Stimulated activated CD4-positive, alpha-beta T cell treated with anti-CD3 and anti-CD28 coated beads, Interleukin-2, amount 100 ng/mL, for 4 hours (primary cell): ENCODE measurements at places on chromosomes 16 and 17.

GRCh38 chr16:72404299-72404698 is 232.3 kb upstream of the PMFBP1 start:
- no peak for DNase-seq

DNA sequence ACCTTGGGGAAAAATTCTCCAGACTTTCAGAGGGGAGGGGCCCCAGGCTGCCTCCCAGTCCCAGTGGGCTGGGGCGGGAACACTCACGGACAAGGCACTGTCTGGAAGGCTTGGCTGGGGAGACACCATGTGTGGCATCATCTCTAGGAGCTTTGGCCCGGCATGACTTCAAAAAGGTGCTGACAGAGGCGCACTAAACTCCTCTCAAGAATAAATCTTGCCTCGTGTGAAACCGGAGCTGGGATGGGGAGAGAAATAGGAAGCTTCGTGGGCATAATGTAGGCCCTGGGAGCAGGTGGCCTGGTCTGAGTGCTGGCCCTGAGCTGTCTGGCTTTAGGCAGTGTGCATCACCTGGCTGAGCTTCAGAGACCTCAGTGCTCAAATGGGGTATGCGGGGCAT is 5.7 kb downstream of the WSCD1 start:
- DNase-seq = no peak

GRCh38 chr16:4241928-4242283 is at the start of gene SRL:
TSS of gene SRL (minus strand) at chr16:4242080. CDS start at chr16:4242067, 13 bp downstream.
- no peak for DNase-seq

DNA sequence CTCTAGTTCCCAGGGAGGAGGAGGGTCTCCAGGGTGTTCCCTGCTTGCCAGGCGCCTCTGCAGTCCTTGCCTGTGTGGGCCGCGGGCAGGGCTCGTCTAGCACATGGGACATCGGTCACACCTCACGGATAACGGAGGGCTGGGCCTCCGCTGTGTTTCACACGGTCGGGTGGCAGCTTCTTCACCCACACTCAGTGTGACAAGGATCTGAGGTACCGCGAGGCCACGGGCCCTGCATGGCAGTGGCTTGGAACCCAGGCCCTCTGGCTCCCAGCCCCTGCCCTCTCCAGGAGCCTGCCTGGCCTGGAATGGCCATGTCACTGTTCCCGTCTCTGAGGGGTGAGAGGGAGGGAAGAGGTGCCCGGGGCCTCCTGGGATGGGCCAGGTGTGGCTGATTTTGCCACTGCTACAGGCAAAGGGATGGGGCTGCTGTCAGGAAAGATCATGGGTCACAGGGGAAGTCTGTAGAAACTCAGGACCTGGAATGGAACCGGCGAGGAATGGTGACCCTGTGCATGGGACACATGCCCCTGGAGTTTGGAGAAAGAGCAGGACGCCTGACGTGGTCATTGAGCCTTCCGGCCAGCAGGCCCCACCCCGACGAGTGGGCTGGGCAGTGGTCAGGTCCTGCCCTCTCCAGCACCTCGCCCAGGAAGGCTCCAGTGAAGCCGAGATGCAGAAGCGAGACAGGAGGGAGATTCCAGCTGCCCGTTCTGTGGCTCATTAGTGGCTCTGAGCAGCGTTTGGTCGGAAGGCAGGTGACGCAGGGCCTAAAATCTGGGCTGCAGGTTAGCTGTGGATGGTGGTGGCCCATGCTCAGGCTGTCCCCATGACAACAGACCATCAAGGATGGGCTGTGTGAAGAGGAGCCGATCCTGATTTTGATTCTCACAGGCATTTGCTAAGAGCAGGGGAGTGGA is 76.5 kb upstream of the GSE1 start:
- no peak for DNase-seq

GRCh38 chr17:2094891-2095535 is 40.1 kb downstream of the HIC1 start:
- DNase-seq = no peak

- no peak for DNase-seq
These were observed 32.7 kb upstream of the FOXF1 start for GRCh38 chr16:86477642-86478041.

GRCh38 chr16:49748322-49748721 is 107.6 kb downstream of the ZNF423 start:
- DNase-seq = no peak

DNA sequence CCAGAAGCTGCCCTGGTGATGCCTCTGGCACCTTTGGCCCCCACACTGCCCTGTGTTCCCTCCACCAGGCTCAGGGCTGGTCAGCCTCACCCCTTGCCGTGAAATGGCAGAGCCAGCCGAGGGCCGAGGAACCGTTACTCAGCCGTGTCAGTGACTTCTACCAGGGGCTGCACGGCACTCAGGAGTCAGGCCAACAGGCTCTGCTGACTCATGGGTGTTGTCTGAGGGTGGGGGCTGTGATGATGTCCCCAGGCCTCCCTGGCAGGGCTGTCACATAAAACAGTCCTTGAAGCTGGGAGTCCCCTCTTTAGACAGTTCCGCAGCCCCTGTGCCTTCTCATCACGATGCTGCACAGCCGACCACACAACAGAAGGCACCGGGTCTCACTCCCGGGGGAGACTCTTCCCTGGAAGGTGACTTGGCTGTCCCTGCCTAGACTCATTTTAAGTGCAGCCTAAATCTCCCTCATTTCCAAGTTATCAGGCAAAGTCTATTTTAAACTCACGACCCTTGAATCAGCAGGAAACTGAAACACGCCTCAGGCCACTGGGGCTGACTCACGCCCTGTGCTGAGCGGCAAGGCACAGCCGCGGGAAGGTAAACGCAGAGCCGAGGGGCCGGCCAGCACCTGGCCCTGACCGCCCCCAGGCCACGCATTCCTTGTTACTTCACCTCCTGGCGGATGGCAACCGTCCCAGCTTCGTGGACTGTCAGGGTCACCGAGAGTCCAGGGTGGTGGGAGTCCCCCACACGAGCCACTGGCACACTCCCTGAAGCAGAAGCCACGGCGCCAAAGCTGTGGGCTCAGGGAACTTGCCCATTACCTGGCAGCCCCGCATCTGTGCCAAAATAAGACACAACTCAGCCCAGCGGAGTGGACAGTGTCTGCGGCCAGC is 102.6 kb downstream of the ZNF778 start:
- DNase-seq = peak; percentile 30

- DNase-seq = no peak
These were observed 155.6 kb downstream of the GRIN2A start for GRCh38 chr16:10026593-10026992.
